ENCODE measurements at places on chromosomes 6 and 20.
A peak's percentile ranks its signal among the peaks of the same experiment; 100 is the strongest.

DNA sequence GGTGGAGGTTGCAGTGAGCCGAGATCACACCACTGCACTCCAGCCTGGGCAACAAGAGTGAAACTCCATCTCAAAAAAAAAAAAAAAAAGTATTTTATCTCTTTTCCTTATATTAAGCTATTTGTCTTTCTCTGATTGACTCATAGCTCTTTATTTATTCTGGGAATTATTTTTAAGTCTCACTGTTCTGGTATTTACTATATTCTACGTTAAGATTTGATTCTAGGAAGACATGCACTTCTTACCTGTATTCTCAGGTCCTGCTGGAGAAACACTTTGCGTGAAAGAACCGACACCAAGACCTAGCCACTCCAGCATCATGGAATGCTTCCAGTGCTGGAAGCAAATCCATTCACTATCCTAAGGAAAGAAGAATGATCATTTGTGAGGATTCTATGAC lies 17.6 kb downstream of the ZNFX1 start:
- no peak for DNase-seq

GRCh38 chr6:34608321-34609091 lies 52.4 kb upstream of the SPDEF start:
- DNase-seq, result no peak

DNA sequence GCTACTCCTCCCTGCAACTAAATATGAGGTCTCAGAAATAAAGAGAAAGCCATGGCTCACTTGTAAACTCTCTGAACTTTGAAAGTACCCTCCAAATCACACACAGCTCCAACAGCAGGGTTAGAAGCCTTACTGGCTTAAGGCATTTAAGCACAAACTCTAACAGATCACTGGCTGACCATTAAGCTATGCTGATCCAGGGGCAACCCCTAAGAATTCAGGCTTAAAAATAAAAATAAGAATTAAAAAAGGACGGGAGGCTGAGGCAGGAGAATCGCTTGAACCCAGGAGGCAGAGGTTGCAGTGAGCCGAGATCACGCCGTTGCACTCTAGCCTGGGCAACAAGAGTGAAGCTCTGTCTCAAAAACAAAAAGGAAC lies 21.8 kb downstream of the HLA-E start:
- no peak for DNase-seq

DNA sequence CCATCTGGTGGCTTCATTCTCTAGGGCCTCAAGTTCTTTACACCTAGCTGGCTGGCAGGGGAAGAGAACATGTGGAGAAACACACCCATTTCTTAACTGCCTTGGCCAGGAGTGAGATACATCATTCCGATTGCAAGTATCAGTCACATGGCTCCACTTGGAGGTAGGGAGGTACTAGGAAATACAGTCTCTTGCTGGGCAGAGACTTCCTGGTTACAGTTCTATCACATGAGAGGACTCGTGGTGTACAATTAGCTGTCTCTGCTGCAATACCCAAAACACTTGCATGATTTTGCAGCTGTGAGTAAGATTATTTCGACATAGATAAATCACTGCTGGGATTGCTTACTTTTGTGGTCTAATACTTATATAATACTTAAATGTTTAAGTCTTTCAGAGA lies 51.1 kb downstream of the GTF2H5 start:
- peak; percentile 94 for DNase-seq

DNA sequence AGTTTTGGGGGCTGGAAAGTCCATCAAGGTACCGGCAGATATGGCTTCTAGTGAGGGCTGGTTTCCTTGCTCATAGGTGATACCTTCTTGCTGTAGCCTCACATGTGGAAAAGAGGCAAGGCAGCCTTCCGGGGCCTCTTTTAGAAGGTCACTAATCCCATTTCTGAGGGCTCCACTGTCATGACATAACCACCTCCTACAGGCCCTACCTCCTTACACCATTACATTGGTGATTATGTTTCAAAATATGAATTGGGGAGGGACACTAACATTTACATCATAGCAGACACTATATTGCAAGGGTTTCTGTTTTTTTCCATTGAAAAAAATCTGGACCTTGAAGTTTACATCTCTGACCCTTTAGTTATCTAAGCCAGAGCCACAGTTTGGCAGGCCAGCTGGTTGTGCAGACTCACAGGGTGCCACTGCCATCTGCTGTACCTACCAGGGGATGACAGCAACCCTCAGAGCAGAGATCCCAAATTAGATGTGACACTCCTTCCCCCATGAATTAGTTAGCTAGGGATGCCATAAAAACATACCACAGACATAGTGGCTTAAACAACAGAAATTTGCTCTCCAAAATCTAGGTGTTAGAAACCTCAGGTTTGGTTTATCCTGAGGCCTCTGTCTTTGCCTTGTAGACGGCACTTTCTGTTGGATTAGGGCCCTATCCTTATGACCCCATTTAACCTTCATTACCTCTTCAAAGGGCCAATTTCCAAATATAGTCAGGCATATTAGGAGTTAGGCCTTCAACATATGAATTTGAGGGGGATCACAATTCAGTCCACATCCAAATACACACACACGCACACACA lies 166.4 kb upstream of the RNF217 start:
- peak; percentile 2 for DNase-seq

GRCh38 chr6:45116714-45117410 lies 211.3 kb upstream of the RUNX2 start:
- peak; percentile 61 for DNase-seq

GRCh38 chr20:19713822-19714578 lies 44.1 kb upstream of the RIN2 start:
- DNase-seq, result no peak

- no peak for DNase-seq
These were observed 183.3 kb downstream of the FOXC1 start for GRCh38 chr6:1792989-1793388.

DNA sequence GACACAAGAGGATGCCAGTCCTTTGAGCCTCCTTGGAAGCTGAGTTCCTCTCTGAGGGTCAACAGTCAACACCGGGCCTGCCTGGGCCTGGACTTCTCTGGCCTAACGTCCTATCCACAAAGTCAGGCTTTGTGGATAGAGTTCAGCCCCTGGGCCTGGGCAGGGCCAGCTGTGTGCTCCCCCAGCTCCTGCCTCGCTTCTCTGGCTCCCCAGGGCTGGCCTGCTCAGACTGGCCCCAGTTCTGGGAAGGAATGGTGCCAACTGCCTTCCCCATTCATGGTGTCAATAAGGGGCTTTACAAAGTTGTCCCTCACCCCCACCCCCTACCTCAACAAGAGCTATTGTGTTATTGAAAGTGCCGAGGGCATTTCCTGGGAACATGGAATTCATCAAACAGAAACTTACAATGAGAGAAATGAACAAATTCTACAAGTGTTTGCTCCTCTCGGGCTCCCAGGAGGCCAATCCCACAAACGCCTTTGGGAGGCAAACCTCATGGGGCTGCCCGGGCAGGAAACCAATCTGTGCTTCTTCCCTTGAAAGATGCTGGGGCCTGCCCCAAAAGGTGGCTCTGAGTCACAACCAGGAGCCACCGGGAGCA lies 26.5 kb upstream of the PPP1R14C start:
- DNase-seq, result no peak

- DNase-seq, result no peak
These were observed 390.2 kb downstream of the LAMA2 start for GRCh38 chr6:129273161-129273560.

DNA sequence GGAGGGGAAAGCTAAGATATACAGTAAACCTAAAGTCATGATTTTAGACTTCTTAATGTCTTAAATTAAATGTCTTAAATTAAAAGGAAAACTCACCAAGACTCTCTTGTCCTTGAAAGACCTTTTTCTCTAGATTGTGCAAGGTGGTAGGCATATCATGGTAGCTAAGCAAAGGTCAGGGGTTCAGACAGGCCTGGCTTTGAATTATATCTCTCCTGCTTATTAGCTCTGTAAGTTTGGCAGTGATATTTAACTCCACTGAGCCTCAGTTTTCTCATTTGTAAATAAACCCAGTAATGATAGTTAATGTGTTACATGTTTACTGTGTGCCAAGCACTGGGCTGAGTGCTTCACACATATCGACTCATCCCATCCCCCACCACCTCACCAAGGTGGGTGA lies 203.3 kb downstream of the SLC24A3 start:
- no peak for DNase-seq

DNA sequence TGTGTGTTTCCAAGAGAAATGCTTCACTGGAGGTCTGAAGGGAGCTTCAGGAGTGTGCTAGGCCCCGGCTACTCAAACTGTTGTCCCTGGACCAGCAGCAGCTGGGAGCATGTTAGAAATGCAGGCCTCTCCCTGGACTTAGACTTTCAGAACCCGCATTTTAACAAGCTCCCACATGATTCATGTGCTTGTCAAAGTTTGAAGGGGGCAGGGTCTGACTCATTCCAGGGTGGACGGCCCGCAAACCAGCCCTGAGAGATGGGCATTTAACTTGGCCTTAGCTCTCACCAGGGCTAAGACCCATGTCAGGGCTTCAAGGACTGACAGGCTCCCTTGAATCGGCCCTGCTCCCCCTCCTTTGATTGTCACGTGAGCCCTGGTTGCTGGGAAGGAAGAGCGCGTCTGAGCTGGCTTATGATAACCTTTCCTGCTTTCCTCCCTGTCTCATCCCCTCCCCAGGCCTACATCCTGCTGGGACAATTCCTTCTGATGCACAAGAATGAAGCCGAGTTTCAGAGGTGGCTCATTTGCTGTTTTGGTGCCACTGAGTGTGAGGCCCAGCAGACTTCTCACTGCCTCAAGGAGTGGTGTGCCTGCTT lies 35.5 kb downstream of the BANF2 start:
- DNase-seq, result peak; percentile 10

GRCh38 chr6:45044086-45044485 lies 284.0 kb upstream of the RUNX2 start:
- no peak for DNase-seq

DNA sequence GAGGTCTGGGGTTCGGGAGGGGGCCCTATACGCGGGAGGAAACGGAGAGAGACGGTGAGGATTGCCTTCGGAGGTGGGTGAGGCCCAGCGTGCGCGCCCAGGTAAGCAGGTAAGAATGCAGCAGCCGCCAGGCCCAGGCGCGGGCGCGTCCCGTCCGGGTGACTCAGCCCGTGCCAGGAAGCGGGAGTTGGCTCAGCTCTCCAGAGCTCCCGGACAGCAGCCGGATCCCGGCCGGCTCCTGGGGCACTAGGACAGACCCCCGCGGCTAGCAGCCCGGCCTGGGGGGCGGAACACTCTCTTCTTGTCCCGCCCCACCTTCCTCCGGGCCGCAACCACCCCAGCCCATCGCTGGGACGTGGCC lies 1.5 kb upstream of the MDFI start:
- DNase-seq, result no peak

- DNase-seq, result no peak
These were observed 304.7 kb upstream of the RGS17 start for GRCh38 chr6:153435787-153436186.

Measured in GM04504 (cell line).